ENCODE measurements at places on chromosomes 6 and 20.

DNA sequence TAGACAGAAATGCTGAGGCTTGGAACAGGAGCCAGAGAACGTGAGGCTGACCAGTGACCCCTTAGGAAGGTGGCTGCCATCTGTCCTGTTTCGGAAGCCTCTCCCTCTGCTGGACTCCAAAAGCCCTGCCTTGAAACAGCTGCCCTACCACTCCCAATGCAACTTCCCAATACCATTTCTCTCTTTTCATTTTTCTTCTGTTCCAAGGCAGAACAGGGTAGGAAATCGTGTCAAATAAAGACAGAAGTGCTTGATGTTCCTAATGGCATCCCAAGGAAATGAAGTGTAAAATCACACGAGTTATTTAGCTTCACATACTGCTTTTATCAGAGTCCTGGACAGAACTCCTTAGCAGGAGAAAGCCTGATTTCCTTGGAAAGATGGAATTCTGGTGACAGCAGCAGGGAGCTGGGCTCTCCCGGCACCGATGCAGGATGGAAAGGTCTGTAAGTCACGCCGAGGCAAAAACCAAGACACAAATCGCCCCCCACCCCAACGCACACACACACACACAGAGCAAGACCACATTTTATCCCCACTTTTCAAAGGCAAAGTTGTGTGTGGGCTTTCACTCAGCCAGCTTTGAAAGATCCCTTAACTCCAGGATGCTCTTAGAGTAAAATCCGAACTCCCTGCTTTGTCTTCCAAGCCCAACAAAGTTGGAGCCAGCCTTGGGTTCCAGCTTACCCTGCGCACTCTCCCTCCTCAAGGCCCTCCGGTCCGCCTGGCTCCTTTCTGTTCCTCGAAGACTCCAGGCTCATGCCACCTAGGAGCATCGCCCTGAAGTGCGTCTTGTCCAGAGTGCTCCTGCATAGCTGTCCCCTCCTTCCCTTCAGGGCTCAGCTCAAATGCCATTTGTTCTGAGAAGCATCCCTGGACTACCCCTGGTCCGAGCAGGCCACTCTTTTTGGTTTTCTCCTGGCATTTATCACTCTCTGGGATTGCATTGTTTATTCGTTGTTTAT lies 11.6 kb upstream of the STX16 start:
- no peak for DNase-seq

DNA sequence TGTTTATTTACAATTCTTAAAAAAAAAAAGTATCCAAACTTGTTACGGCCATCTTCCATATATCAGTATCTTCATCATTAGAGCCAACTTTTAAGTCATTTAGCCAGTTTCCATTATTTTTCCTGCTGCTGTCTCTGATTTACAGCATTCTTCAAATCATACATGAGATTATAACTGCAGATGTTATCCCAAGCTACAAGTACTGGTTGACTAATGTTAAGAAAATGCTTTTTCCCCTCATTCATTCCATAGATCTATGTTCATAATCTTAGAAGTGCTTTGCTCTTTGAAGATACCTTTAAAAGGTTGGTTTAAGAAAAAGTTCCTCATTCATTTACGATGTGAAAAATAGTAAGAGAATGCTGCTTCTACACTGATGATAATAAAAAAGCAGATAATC lies 158.7 kb downstream of the RNGTT start:
- DNase-seq: no peak

DNA sequence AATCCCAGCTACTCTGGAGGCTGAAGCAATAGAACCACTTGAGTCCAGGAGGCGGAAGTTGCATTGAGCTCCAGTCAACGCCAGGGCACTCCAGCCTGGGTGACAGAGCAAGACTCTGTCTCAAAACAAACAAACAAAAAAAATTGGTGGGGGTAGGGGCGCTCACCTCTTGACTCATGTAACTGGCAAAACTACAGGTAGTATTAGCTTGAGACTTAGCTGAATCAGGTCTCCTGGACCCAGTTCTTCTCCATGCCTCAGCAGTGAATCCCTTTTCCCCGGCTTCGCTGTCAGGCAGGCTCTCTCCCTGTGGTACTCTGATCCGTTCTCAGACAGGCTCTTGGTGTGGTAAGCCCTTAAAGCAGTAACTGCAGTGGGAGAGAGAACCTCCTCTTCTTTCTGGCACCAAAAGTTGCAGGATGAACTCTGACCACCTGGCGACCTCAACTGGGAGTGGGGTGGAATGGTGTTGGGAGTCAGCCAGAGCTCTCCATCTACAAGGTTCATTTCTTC lies 12.9 kb downstream of the SLC9A8 start:
- no peak for DNase-seq

DNA sequence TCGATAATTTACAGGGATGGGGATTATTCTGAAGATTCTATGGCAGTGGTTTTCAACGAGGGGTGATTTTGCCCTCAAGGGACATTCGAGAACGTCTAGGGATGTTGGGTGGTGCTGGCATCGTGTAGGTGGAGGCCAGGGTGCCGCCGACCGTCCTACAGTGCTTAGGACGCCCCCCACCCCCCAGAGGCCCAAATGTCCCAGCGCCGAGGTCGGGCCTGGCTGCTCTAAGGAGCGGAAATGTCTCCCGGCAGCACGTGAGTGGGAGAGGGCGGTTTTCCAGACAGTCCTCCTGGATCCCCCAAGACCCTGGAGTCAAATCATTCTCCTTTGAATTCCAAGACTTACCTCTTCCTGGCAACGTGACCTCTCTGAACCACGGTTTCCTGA lies 101.9 kb downstream of the CDH4 start:
- DNase-seq: no peak

GRCh38 chr6:5570641-5571040 lies 309.3 kb downstream of the FARS2 start:
- DNase-seq: no peak

DNA sequence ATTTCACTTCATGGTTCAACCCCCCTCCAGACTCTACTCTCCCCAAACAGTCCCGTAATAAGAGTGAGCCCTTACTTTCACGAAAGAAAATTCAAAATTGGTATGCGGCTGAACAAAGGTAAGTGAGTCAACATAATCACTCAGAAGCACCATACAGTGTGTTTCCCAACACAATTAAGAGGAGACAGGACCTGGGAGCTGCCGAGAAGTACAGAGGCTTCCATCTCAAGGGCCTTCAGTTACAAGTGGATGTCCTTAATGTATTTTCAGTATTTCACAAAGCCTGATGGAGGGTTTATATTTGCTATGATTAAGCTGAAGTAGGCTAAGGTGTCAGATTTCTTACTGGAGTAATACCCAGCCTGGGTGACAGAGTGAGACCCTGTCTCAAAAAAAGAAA lies 51.1 kb downstream of the MYO6 start:
- DNase-seq: no peak

DNA sequence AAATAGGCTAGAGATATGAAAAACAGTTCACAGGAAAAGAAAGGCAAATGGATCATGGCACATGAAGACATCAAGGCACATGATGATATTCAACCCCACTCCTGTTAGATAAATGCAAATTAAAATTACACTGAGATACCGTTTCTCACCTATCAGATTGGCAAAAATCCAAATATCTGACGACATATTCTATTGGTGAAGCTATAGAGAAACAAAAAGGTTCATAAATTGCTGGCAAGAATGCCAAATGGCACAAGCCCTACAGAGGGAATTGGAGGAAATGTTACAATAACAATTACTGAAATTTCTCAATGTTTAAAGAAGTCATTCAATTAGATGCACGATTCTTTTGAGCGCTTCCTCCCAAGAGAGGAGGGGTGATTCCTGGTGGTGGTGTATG lies 45.3 kb upstream of the DSN1 start:
- no peak for DNase-seq

- no peak for DNase-seq
Measured at GRCh38 chr6:44310241-44310640, 2.9 kb downstream of the AARS2 start.

DNA sequence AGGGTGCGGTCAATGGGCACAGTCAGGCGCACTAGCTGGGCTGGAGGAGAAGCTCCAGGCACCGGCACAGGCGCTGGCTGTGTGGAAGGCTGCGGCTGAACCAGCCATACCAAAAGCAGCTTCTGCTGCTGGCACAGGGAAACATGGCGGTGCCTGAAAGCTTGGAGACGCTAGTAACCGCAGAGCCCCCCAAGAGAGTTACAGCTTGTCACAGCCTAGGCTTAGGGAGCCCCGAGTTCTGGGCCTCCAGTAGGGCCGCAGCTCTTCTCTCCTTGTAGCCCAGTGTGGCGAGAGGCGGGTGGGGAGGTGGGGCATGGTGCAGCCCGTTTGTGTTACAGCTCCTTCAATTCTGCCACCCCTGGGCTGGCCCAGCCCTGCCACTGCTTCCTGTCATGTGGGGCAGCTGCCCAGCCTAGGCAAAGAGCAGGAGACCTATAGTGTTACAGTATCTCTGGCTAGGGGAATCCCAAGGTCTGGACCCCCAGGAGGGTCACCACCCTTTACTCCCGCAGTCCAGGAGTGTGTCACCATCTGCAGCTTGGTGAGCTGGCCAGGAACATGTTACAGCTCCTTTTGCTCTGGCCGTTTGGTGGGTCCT lies 58.6 kb upstream of the MANEA start:
- no peak for DNase-seq

DNA sequence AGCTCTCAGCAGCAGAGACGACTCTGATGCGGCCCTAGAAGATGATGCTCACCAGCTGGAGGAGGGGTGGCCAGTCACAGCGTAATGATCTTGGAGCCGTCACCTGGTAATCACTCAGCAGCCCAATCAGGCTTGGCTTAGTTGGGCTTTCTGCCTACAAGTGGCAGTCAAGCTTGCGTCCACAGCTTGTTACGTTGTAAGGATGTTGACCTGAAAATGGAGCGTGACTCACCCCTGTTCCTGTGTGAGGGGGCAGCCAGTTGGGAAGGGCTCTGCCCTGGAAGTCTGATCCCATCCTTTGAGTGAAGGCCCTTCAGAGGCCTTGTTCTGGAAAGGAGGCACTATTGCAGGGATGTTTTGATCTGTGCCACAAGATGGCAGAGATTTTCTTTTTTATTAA lies 49.8 kb downstream of the SPATA2 start:
- DNase-seq: no peak

DNA sequence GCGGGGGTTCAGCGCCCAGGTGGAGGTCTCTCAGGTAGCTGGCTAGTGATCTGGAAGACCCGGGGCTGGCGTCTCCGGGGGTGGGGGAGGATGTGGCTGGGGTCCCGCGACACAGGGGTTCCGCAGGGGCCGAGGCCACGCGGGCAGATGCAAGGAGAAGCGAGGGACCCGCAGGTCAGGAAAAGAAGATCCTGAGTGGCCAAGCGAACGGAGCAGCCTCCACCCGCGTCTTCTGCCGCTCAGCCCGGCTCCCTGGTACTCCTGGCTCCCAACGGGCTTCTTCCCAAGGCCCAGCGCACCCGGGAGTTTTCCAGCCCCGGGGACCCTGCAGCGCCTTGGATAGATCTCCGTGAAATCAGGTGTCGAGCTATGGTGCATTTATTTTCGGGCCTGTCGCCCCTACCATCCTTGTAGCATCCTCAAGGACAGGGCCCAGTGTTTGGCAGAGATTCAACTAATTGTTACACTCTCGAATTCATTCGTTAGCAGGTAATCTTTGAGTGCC lies 682 bp upstream of the CHD6 start:
- DNase-seq: no peak

GRCh38 chr20:41265938-41266337 lies 51.6 kb downstream of the ZHX3 start:
- no peak for DNase-seq

DNA sequence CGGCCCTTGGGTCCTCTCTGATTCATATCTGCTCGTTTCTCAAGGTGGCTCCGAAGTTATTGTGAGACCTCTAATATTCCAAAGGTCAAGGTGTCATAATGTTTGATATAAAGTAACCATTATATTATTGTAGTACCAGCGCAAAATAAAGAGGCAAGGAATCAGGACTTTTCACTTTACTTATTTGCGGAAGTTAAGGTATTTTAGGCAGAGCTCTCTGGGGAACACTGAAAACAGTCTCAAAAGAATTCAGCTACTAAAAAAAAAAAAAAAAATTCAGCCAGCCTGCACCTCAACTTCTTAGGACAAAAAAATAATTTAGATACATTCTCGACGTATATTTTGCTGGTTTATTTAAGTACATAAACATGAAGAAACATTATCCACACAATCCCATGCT lies 2.4 kb downstream of the OSER1 start:
- DNase-seq: no peak

- DNase-seq: peak; percentile 41
Measured at GRCh38 chr6:121645100-121645745, 209.8 kb downstream of the GJA1 start.

DNA sequence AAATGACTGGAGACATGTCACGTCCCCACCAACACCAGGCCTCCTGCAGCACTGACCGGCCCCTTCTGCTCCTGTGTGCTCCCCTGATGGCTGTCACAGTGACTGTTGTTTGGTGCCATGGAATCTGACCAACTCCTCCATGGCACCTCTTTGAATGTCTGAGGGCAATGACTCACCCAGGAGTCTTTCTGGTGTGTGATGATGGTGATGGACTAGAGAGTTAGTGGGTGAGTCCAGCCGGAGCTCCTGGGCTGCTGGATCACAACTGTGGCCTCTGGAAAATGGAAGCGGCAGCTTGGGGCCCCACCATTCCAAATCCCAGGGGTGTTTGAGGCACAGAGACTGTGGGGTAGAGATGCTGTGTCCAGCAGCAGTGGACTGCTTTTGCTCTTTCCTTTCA lies 133.3 kb downstream of the TFAP2C start:
- no peak for DNase-seq

GRCh38 chr6:32288426-32288825 lies 64.6 kb upstream of the NOTCH4 start:
- no peak for DNase-seq

DNA sequence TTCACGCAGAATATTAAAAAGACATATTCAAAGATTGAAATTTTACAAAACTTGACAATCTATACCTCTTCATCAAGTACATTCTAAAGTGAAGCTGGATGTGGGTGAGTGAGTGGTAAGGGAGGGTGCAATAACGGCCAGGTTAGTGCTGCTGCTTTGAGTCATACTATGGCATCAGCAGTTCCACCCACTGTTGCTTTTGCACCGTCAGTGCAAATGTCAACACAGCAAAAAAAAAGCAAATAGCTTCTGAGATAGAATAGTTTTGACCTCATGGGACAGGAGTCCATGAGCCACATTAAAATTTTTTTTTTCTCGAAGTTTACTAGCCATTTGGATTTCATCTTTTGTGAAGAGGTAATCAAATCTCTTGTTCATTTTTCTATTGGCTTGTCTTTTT lies 31.8 kb downstream of the PSMF1 start:
- no peak for DNase-seq

GRCh38 chr6:166389119-166389518 lies 6.4 kb upstream of the MPC1 start:
- DNase-seq: no peak

DNA sequence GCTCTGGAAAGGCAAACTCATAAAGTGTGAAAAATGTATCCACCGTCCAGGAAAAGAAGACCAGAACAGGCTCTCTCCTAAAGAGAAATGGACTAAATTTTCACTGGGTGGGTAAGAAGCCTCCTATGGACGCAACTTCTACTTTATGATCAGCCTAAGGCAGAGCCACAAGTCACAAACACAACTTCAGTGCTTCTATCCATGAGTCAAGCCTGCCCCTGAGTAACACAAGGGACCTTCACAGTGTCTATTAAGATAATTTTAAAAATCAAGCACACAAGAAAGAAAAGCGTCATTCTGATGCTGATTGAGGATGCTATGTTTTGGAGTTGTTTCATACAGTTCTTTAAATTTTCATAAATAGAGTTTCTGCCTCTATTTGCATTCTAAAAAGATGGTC lies 601.7 kb upstream of the ARID1B start:
- no peak for DNase-seq

GRCh38 chr20:41249411-41250281 lies 67.9 kb downstream of the ZHX3 start:
- DNase-seq: no peak

All from activated naive CD8-positive, alpha-beta T cell treated with anti-CD3 and anti-CD28 coated beads for 36 hours (primary cell).